Activated CD8-positive, alpha-beta memory T cell treated with anti-CD3 and anti-CD28 coated beads, Interleukin-2, amount 50 U/mL, for 48 hours (primary cell): ENCODE measurements at places on chromosomes 4 and X.

DNA sequence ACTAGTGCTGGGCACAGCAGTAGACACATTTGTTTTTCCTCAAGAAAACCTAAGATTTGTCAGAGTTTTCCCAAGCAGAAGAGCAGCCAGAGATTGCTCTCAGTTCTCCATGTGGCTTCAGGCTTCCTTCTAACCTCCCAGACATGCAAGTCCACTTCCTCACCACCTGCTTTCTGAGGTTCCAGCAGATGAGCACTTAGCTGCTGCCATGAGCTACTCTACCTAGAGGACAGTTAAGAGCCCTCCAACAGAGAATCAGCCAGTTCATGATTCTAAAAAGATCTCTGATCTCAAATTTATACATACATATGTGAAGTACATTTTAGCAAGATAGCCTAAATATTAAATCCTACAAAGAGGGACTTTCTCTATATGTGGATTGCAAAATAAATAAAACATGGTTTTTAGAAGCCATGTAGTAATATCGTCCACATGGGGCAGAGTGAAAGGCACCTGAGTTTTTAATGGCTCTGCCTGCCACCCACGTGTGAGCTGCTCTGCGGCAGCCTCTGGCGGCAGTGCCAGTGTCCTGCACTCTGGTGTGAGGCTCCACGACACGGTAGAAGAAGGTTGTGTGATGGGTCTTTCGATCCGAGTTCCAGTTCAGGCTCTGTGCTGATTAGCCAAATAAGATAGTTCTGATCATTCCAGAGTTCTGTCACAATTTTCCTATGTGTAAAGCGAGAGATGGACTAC lies 10.3 kb downstream of the CYP4V2 start:
- peak; percentile 71 for DNase-seq

DNA sequence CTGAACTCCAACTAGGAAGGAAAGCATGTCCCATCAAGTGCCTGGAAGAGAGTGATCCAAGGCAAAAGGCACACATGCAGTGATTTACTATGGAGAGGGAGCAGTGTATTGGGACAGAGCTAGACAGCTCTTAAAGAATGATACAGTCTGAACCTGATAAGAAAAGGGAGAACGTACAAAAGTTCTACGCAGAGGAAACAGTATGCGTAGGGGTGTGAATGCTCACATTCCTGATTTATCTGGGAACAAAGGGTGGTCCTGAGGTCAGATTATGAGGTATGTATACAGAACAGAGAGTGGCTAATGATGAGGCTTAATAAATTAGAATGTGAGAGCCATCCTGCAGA lies 12.0 kb downstream of the HS3ST1 start:
- DNase-seq: no peak

- no peak for DNase-seq
These were observed 58.2 kb downstream of the ZNF827 start for GRCh38 chr4:145880355-145880960.

- no peak for DNase-seq
These were observed 72.6 kb downstream of the GATB start for GRCh38 chr4:151688003-151688784.

DNA sequence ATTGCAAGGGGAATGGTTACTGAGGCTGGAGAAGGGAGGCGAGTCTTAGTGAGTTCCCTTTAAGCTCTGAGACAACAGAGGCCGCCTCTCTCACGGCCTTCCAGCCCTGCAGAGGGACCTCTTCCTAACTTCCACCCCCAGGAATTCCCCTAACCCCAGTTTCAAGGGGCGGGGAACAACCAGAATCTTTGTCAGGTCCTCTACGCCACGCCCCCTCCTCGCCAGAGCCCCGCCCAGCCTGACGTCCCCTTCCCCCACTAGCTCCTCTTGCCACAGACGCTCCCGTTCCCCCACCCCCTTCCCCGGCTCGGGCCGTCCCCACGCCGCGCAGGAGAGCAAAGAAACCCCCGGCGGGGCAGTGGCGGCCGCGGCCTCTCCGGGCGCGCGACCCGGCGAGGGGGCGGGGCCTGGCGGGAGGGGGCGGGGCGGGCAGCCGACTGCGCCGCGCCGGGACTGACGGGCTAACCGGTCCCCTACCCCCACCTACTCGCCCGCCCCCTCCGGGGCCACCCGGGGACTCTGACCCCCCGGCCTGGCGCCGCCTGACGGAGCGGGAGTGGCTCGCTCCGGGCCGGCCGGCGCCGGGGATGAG lies 12.3 kb upstream of the TMEM156 start:
- DNase-seq: peak; percentile 95

GRCh38 chrX:19956923-19957322 lies 33.9 kb downstream of the BCLAF3 start:
- DNase-seq: no peak

- DNase-seq: no peak
These were observed 5.8 kb downstream of the MID1IP1 start for GRCh38 chrX:38806875-38807621.

GRCh38 chr4:113064244-113064643 lies 14.8 kb downstream of the ANK2 start:
- DNase-seq: no peak

- DNase-seq: no peak
These were observed 45.7 kb upstream of the MID1 start for GRCh38 chrX:10666102-10666501.

DNA sequence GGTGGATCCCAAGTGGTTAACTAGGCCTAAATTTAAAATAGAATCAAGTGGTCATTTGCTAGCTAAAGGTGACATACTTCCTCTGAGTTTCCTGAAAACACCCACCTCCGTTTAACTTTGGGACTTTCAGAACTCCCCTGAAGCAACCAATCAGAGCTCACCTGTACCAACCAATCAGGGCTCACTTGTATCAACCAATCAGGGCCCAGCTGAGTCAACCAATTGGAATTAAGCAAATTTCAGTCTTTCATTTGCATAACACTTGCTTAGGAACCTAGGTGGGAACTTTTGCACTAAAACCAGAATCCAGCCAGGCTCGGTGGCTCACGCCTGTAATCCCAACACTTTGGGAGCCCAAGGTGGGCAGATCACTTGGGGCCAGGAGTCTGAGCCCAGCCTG lies 15.9 kb downstream of the GPC4 start:
- no peak for DNase-seq

DNA sequence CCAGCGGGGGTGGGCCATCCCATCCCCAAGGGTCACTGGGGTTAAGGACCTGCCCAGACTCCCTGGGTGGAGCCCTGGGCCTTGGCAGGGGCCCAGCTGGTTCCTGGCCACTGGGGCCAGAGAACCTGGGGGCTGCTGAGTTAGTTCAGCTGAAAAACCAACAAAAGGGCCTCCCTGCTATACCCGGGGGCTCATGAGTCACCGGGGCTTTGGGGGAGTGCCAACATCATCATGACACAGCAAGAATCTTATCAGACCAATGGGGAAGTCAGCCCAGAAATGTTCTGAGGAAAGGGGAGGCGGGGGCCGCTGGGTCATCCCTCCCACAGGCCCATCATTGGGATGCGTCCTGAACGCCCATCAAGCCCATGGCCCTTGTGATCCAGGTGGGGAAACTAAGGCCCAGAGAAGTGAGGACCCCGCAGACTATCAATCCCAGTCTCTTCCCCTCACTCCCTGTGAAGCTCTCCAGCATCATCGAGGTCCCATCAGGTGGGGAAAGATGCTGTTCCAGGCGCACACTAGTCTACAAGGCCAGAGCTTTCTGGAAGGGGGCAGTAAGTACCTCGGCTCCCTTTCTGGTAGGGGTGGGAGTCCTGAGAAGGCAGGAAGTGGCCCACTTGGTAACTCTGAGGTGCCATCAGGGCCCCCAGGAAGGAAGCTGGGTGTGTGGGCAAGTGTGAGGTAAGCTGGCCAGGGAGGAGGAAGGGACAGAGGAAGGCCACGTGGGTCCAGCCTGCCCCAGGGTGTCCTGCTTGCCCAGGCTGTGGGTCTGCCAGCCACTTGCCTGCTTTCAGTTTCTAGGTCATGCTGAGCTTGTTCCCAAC lies 4.5 kb downstream of the G6PD start:
- DNase-seq: peak; percentile 62

- DNase-seq: no peak
These were observed 121.6 kb downstream of the SLC4A4 start for GRCh38 chr4:71460371-71460770.

GRCh38 chr4:150252741-150253140 lies 174.5 kb downstream of the DCLK2 start:
- no peak for DNase-seq

DNA sequence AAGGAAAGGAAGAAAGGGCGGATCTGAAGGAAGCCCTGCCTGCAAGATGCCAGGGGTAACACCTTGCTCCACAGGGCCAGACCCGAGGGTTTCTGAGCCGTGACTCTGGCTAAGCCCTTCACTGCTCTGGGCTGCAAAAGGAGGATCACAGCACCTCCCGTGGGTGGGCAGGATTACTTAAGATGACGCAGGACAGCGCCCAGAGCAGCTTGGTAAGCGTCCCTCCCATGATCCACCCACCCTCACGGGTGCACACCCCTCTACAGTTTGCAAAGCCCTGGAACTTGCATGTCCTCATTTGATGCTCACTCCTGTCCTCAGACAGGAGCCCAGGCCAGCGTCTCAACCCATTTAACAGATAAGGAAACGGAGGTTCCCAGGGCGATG lies 64.9 kb downstream of the CRMP1 start:
- no peak for DNase-seq

GRCh38 chr4:76688619-76689144 lies 209.3 kb downstream of the SOWAHB start:
- no peak for DNase-seq

GRCh38 chr4:87038837-87039615 lies 104.2 kb downstream of the AFF1 start:
- no peak for DNase-seq

DNA sequence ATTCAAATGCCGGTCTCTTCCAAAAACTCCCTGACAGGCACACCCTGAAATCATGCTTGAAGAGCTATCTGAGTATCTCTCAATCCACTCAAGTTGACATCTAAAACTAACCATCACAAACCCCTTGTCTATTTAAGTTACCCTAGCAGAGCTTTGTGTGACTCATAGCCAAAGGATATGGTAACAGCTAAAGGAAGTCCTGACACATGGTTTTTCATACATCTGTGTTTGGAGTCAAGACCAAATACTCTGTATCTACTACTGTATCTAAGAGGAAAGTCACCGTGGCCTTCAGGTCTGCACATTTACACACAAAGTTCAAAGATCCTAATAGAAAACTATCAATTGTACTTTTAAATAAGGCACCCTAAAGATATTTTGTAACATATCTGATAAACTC lies 239.6 kb upstream of the VCX start:
- DNase-seq: no peak

DNA sequence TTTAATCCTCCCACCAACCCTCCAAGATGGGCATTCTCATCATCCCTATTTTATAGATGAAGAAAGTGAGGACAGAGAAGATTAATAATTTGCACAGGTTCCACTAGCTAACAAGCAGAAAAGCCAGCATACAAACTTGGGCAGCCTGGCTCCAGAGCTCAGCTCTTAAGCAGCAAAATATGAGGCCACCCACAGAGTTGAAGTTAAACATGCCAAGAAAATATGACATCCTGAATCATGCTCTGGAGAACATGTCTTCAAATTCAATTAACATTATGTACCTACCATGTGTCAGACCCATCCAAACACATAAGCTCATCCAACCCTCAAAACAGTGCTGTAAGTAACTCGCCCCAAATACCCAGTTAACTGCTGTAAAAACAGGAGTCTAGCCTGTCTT lies 33.9 kb downstream of the USP46 start:
- no peak for DNase-seq

GRCh38 chrX:29237972-29238371 lies 650.7 kb downstream of the IL1RAPL1 start:
- DNase-seq: no peak

DNA sequence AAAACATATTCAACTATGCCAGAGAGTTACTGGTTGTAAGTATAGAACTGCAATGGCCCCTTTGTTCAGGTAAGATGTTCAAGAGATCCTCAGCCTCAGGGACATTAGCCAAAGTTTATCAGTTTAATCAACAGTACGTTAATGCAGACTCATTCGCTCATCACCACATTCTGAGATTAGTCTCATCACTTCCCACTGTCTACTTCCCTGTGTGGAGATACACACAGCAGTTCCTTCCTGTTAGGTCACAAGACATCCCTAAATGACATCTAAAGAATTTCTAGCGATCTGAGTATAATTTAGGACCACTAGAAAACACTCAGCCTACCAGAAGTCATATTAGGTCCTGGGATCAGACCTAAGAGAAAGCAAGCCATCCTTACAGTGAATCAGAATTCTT lies 10.4 kb downstream of the SLC10A7 start:
- DNase-seq: no peak

GRCh38 chr4:142557239-142557801 lies 288.8 kb downstream of the INPP4B start:
- DNase-seq: no peak

DNA sequence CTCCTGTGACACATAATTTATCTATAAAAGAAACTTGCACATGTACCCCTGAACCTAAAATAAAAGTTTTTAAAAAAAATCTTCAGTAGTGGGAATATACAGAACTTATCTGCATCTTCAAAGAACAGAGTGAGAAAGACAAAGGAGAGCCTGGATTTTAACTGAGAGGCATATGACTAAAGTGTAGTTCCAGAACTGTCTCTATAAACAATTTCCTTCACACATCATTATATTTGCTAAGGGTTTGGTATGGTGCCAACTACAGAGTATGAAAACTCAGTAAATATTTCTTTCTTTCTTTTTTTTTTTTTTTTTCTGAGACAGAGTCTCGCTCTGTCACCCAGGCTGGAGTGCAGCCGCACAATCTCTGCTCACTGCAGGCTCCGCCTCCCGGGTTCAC lies 49.9 kb upstream of the NFKB1 start:
- no peak for DNase-seq

- no peak for DNase-seq
These were observed 130.2 kb downstream of the CHRDL1 start for GRCh38 chrX:110665223-110666002.

- DNase-seq: no peak
These were observed 296.7 kb upstream of the CASK start for GRCh38 chrX:42220083-42220482.

GRCh38 chrX:31388946-31389345 lies 317.1 kb upstream of the FTHL17 start:
- DNase-seq: no peak

DNA sequence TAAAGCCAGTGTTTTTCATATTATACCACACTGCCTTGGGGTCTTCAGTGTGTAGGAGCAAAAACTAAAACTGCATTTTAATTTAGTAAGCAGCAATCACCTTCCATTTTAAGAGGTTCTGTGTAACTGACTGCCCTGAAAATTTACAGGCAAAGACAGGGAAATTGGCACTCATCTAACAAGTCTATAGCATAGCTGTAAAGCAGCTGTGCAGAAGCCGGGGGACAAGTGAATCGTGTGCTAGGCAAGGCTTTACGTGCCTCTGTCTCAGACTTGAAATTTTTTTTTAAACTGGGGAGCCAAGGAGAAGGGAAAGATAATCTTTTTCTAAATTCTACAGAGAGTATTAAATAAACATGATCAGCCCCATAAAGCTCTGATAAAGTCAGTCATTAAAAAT lies 39.7 kb downstream of the TSPAN5 start:
- DNase-seq: no peak

DNA sequence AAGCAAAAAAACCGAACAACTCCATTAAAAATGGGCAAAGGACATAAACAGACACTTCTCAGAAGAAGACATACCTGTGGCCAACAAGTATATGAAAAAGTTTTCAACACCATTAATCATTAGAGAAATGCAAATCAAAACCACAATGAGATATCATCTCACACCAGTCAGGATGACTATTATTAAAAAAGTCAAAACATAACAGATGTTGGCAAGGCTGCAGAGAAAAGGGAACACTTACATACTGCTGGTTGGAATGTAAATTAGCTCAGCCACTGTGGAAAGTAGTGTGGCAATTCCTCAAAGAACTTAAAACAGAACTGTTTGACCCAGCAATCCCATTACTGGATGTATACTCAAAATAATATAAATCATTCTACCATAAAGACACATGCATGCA lies 436.3 kb downstream of the KLHL13 start:
- DNase-seq: no peak
